Thoracic aorta (tissue), 2 donors: ENCODE measurements at places on chromosomes 5 and 9.

- DNase-seq = no peak
Observed at GRCh38 chr5:129902816-129903215, 1.4 kb upstream of the CHSY3 start.

- no peak for DNase-seq
Observed at GRCh38 chr5:58763390-58763789, 180.5 kb downstream of the RAB3C start.

DNA sequence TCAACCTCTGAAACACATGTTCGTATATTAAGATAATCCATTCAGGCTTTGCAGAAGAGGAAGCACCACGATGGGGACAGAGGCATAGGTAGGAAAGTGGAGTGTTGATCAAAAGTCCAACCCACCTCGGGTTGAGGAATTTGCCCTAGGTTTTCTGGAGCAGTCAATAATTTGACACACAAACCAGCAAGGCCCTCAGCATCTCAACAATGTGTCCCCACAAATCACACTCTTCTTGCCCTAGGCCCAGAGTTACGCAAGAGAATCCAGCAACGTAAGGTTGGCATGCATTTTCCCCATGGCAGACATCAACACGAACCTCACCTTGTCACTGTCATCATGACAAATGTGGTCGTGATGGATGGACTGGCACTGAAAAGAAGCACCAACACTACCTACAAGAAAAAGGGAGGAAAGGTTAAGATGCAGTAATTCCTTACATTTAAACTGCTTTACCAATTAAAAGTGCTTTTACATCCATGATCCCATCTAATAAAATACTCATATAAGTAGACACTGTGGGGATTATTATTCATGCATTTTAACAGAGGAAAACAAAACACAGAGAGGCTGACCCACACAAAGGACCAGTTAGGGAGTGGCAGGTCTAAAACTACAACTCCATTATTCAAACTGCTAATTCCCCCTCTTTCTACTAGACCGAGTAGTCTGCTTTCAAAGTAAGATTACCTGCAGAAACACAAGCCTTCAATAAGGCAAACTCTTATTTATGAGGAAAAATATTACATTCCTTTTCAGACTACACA is 24.4 kb upstream of the RNF38 start:
- no peak for DNase-seq

DNA sequence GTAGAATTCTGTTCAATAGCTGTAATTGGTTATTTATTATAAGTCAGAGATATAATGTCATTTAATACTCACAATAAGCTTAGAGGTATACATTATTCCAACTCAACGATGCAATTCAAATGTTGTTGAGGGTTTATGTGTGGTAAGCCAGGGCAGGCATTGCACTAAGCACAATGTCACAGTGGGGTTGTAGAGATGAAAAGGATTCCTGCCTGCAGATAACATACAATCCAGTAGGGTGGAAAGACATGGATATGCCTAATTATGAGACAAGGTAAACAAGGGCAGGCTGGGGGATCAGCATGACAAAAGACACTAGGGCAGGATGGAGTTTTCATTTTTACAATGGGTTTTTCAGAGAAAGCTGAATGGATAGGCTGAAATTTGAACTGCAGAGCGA is 98.7 kb upstream of the PALM2AKAP2 start:
- no peak for DNase-seq

DNA sequence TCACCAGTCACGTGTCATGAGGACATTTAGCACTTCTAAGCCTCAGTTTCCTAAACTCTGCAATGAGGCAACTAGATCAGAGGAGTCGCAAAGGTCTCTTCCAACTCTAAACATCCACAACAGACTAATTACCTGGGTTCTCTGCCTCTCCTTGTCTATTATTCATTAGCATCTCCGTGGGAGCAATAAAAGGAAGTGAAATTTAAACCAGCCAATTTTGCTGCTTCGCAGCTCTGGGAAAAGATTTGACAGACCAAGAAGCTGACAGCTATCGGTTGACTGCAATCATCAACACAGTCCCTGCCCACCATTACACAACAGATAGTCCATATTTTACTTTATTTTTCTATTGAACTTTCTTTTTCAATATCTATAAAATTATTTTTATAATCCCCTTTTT is 308.9 kb downstream of the NR2F1-AS1 start:
- DNase-seq = no peak

GRCh38 chr5:94900006-94900505 is 281.6 kb downstream of the SLF1 start:
- DNase-seq = no peak

- DNase-seq = no peak
Observed at GRCh38 chr5:114362197-114362976, 517 bp downstream of the KCNN2 start.

DNA sequence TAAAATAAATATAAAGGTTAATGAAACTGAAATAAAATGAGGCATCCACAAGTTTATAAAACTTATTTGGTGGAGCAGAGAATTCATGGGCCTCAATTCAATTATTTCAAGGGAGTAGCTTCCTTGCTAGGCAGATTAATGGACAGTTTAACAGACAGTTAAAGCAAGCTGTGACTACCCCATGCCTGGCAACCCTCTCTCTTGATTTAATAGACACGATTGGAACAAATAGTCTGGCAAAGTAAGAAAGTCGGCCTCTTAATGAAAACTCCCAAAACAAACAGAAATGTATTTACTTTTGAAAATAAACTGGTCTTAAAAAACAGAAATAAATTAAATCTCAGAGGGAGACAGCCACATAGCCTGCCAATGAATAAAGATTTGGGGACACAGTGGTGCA is 40.1 kb upstream of the ERCC6L2 start:
- no peak for DNase-seq

DNA sequence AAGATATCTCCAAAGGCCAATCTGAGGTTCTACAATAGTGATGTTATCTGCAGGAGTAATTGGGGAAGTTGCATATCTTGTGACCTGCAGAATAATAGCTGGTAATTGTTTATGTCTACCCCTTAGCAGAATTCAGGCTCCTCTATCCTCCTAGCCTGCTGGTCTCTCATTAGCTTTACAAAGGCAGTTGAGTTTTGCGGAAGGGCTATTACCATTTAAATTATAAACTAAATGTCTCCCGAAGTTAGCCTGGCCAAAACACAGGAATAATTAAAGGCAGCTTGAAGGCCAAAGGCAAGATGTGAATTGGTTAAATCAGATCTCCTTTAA is 168.7 kb downstream of the TTC39B start:
- no peak for DNase-seq

DNA sequence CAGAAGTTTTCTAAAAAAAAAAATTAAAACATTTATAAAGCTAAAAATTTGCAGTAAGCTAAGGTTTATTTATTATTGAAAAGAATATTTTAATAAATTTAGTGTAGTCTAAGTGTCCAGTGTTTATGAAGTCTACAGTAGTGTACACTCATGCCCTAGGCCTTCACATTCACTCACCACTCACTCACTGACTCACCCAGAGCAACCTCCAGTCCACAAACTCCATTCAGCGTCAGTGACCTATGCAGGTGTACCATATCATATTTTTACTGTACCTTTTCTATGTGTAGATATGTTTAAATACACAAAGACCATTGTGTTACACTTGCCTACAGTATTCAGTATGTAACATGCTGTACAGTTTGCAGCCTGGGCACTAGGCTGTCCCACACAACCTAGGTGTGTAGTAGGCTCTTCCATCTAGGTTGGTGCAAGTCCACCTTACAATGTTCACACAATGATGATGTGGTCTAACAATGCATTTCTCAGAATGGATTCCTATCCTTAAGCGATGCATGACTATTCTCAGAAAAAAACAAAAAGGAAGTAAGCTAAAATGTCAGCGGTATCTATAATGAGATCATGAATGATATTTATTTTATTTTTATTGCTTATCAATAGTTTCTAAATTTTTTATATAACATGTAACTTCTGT is 336.7 kb downstream of the AGTPBP1 start:
- no peak for DNase-seq

- DNase-seq = peak; percentile 68
Observed at GRCh38 chr5:159061179-159061796, 38.4 kb downstream of the EBF1 start.

DNA sequence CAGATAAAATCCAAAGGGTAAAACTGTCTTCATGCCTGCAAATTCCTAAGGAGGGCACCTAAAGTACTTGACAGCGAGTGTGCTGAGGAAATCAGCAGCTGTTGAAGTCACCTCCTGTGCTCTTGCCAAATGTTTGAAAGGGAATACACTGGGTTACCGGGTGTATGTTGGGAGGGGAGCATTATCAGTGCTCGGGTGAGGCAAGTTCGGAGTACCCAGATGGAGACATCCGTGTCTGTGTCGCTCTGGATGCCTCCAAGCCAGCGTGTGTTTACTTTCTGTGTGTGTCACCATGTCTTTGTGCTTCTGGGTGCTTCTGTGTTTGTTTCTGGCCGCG is 727 bp upstream of the ADRB2 start:
- no peak for DNase-seq

GRCh38 chr9:6188466-6188865 is 27.1 kb upstream of the IL33 start:
- DNase-seq = no peak

- DNase-seq = no peak
Observed at GRCh38 chr5:138668451-138669380, 84.5 kb upstream of the CTNNA1 start.

DNA sequence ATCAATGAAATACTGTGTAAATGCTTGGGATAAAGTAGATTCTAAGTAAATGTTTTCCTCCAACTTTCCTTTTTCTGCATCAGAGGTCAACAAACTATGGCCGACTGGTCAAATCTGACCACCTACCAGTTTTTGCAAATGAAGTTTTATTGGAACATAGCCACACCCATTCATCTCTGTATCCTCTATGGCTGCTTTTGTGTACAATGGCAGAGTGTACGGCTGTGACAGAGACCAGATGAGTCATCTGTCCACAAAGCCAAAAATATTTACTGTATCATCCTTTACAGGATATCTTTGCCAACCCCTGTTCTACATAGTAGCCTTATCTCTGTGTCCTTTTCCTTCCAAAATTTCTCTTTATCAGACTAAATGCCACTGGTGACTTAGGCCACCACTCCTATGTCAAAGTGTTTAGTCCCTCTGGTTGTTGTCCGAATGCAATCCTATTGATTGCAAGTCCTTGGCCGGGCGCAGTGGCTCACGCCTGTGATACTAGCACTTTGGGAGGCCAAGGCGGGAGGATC is 218.4 kb upstream of the KLF4 start:
- no peak for DNase-seq

DNA sequence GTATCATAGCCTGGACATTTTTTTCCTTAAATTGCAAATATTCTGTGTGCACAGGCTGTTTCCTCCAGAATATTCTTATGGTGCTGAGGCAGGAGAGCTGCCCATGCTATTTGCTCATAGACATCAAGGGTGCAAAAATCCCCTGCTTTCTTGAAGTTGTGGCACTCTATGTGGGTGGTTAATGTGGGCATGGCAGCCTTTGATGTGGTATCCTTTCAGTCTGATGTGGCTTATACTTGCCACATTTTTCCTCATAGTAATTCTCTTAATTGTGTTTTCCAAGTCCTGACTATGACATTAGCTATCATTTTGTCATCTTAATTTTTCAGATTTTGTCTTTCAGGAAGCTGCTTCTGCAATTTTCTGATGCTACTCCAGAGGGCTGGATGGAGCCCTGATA is 353.3 kb downstream of the YTHDC2 start:
- DNase-seq = no peak

GRCh38 chr9:70398145-70398556 is 16.3 kb downstream of the KLF9 start:
- DNase-seq = no peak
